ENCODE measurements at places on chromosomes 13 and 19. TPM values are rescaled to one million over a fixed set of nuclear protein-coding genes. Genes with fewer than 3 reads are reported as not detected.

Gene LIG1
- 72.3 TPM for total RNA-seq

Gene ZNF507
- 12.0 TPM for total RNA-seq

Gene RUBCNL
- under 0.01 TPM for total RNA-seq

Gene STAP2
- total RNA-seq = 15.7 TPM

Gene ZNF726
- total RNA-seq = 6.2 TPM

Gene FLT1
- total RNA-seq = 0.15 TPM
